Stimulated activated CD4-positive, alpha-beta T cell treated with anti-CD3 and anti-CD28 coated beads, Interleukin-1b, Interleukin-23, amount 100 ng/mL, for 24 hours (primary cell): ENCODE measurements at places on chromosomes 2 and 18.

GRCh38 chr2:31227110-31227509 lies 6.8 kb upstream of the EHD3 start:
- no peak for DNase-seq

GRCh38 chr18:26777351-26778053 lies 88.0 kb downstream of the AQP4 start:
- no peak for DNase-seq

DNA sequence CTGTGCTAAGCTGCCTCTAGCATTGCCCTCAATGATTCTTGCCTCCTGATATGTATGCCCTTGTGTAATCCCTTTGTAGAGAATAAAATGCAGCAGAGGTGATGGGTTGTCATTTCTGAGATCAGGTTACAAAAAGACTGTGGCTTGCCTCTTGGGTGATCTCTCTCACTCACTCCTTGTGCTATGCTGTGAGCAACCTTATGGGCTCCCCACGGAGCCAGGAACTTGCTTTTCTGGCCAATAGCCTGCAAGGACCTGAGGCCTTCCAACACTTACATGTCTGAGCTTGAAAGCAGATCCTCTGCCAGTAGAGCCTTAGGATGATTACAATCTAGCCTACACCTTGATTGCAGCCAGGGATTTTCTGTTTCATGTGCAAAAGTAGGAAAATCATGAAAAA lies 123.1 kb upstream of the XIRP2 start:
- DNase-seq = no peak

DNA sequence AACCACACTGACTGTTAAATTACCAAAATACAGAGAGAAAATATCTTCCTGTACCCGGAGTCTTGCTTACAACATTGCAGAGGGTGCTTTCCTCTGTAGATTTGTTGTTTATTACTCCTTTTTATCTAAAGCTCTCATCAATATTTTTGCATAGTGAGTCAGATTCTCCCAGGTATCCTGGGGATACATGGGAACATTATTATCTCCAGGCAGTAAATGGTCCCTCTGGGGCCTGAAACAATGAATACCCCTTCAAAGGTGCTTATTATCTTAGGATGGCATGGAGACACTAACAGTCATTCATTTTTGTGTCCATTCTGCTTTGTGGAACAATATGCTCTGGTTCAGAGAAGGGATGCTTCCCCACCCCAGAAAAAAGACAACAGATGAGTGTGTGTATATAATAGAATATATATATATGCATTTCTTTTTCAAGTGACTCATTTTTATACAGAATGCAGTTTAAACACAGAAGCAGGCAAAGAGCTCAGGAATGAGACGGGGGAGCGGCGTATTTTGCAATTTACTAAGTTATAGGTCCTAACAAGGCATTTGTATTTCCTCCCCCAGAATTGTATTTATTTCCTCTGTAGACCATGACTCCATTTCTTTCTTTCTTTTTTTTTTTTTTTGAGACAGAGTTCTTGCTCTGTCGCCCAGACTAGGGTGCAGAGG lies 424.8 kb upstream of the ZEB2 start:
- no peak for DNase-seq

DNA sequence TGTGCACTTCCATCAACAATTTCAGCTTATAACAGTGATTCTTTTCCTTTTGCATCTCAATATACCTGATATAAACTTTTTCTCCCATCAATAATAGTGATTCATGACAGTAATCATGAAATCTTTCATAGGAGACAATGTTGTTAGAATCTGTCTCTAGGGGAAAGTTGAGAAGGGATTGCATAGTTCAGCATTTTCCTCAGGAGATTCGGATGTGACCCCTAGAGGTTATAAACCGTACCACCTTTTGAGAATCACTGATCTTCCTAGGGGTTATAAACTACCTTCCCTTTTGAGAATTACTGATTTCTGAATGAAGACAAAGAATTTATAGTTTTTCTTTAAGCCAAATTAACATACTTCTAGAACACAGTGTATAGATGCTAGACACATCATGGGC lies 53.0 kb upstream of the GALNT3 start:
- DNase-seq = no peak

GRCh38 chr2:237900891-237901831 lies 41.7 kb downstream of the RAMP1 start:
- no peak for DNase-seq
